ENCODE measurements at places on chromosomes 5 and 9. TPM values are rescaled to one million over a fixed set of nuclear protein-coding genes. Genes with fewer than 3 reads are reported as not detected.

DNA sequence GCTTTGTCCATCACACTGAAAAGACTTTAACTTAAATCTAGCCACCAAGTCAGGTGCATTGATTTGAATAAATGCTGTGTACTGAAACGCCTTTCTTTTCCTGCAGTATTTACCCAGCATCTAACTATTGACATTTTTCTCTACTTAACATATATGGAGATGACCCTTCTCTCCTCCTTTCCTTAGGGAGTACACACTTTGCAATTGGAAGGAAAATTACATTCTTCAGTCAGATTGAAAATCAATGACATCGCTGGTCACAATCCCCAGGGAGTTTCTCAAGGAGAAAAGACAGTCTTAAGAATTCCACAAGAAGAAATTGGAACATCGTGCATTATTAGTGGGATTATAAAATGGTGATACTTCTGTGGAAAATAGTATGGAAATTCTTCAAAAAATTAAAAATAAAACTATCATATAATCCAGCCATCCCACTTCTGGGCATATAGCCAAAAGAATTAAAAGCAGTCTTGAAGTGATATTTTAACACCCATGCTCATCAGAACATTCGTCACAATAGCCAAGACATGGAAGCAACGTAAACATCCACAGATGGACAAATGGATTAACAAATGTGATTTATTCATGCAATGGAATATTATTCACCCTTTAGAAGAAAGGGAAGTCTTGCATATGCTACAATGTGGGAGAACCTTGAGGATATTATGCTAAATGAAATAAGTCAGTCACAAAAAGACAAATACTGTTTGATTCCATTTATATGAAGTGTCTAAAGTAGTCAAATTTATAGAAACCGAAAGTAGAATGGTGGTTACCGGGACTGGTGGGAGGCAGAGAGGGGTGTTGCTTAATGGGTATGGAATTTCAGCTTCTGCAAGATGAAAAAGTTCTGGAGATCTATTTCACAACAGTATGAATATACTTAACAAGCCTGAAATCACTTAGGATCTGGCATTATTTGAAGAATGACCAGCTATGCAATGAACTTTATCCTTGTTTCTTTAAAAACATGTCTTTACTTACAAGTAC lies 14.3 kb upstream of the FREM1 start:
- DNase-seq, result no peak
- no peak overlapping the region for H3K4me3 ChIP-seq
- no peaks in the 10 kb centered on the region for H3K36me3 ChIP-seq
- no peak overlapping the region for H3K27ac ChIP-seq

The MOB3B gene
- 0.03 TPM for polyA plus RNA-seq

The TMC1 gene
- not detected for polyA plus RNA-seq

GRCh38 chr9:72292874-72293607 lies 72.0 kb downstream of the ZFAND5 start:
- DNase-seq, result no peak
- H3K4me3 ChIP-seq, result no peak overlapping the region
- peaks cover under 1% of the 10 kb centered on the region for H3K27me3 ChIP-seq
- no peak overlapping the region for H3K27ac ChIP-seq

The SHISAL2B gene
- polyA plus RNA-seq, result not detected
